ENCODE measurements at places on chromosomes 1 and 21. TPM values are rescaled to one million over a fixed set of nuclear protein-coding genes. Genes with fewer than 3 reads are reported as not detected.

The DCST2 gene
- 0.28 TPM for polyA plus RNA-seq

The C1orf87 gene
- polyA plus RNA-seq, result 0.21 TPM

The HEYL gene
- polyA plus RNA-seq, result 1.6 TPM

The ANKRD65 gene
- polyA plus RNA-seq, result 1.6 TPM

The PRDM2 gene
- 28.3 TPM for polyA plus RNA-seq

The FMO3 gene
- polyA plus RNA-seq, result 0.26 TPM

The KRTAP27-1 gene
- polyA plus RNA-seq, result not detected

The OR2M3 gene
- not detected for polyA plus RNA-seq

The C1QTNF12 gene
- 4.2 TPM for polyA plus RNA-seq

The S100B gene
- polyA plus RNA-seq, result 0.96 TPM

The S100A9 gene
- polyA plus RNA-seq, result not detected

The EPHB2 gene
- polyA plus RNA-seq, result 4.1 TPM

The FAAH gene
- polyA plus RNA-seq, result 12.3 TPM

The INSRR gene
- not detected for polyA plus RNA-seq

The UBE2G2 gene
- 66.4 TPM for polyA plus RNA-seq

The LCE3E gene
- not detected for polyA plus RNA-seq

The FNDC10 gene
- polyA plus RNA-seq, result 7.7 TPM

The SLC30A10 gene
- polyA plus RNA-seq, result 0.47 TPM

The MPL gene
- not detected for polyA plus RNA-seq

The F5 gene
- polyA plus RNA-seq, result 0.16 TPM

The CCDC185 gene
- not detected for polyA plus RNA-seq

The KRTAP21-2 gene
- polyA plus RNA-seq, result not detected

The ATP1A2 gene
- polyA plus RNA-seq, result 4.9 TPM

The PTPRF gene
- 52.4 TPM for polyA plus RNA-seq

The PFKFB2 gene
- 3.8 TPM for polyA plus RNA-seq

The OR10J1 gene
- polyA plus RNA-seq, result not detected

The NGF gene
- 1.1 TPM for polyA plus RNA-seq

The TRIM17 gene
- 1.4 TPM for polyA plus RNA-seq

The DCDC2B gene
- polyA plus RNA-seq, result 0.42 TPM

The C1orf53 gene
- 4.1 TPM for polyA plus RNA-seq

The KCNT2 gene
- polyA plus RNA-seq, result 3.5 TPM

The DYNLT4 gene
- not detected for polyA plus RNA-seq

The GNAT2 gene
- polyA plus RNA-seq, result not detected

The RNPEP gene
- polyA plus RNA-seq, result 35.0 TPM

The RC3H1 gene
- polyA plus RNA-seq, result 4.7 TPM

The CELA2B gene
- not detected for polyA plus RNA-seq

The MTR gene
- 6.3 TPM for polyA plus RNA-seq

The FRRS1 gene
- 0.34 TPM for polyA plus RNA-seq

The POGZ gene
- polyA plus RNA-seq, result 47.0 TPM

The LIN28A gene
- 648 TPM for polyA plus RNA-seq

The ENTREP3 gene
- polyA plus RNA-seq, result 19.5 TPM

All from GM23338 (cell line).